ENCODE measurements at places on chromosomes 2 and 18. TPM values are rescaled to one million over a fixed set of nuclear protein-coding genes. Genes with fewer than 3 reads are reported as not detected.

The RNASEH1 gene
- 65.5 TPM for total RNA-seq

The AMER3 gene
- not detected for total RNA-seq

The SLC38A11 gene
- total RNA-seq: not detected

The ACMSD gene
- total RNA-seq: not detected

The FAM237A gene
- total RNA-seq: not detected

The IGFBP2 gene
- 57.2 TPM for total RNA-seq

The CXCR1 gene
- total RNA-seq: not detected

The PROKR1 gene
- not detected for total RNA-seq

The LCT gene
- 0.03 TPM for total RNA-seq

The DUSP2 gene
- 0.52 TPM for total RNA-seq

The TMEM169 gene
- total RNA-seq: 0.38 TPM

The DES gene
- total RNA-seq: not detected

The FAP gene
- not detected for total RNA-seq

The NGEF gene
- total RNA-seq: 16.5 TPM

The UBXN4 gene
- 46.6 TPM for total RNA-seq

The COL6A3 gene
- total RNA-seq: 0.09 TPM

The CCL20 gene
- total RNA-seq: 4.3 TPM

The RGPD4 gene
- 0.08 TPM for total RNA-seq

The GAREM2 gene
- total RNA-seq: 7.0 TPM

The ZNF804A gene
- total RNA-seq: not detected

The ABHD1 gene
- total RNA-seq: 1.3 TPM

The TBC1D8 gene
- total RNA-seq: 50.6 TPM

The PLCL1 gene
- not detected for total RNA-seq

The CPS1 gene
- 6.2 TPM for total RNA-seq

The EDAR gene
- total RNA-seq: 0.02 TPM

The EIF5B gene
- 81.6 TPM for total RNA-seq

The ZNF892 gene
- 0.42 TPM for total RNA-seq

The C2orf74 gene
- total RNA-seq: 20.4 TPM

The RNU2-63P gene
- total RNA-seq: not detected

The TUBB8B gene
- total RNA-seq: not detected

The LBH gene
- 186 TPM for total RNA-seq

The CHST9 gene
- not detected for total RNA-seq

The ZC3H6 gene
- total RNA-seq: 0.47 TPM

The CFAP53 gene
- total RNA-seq: 0.13 TPM

The RBKS gene
- total RNA-seq: 8.0 TPM

The SCN2A gene
- not detected for total RNA-seq

The ANAPC1 gene
- total RNA-seq: 18.9 TPM

The ZNF142 gene
- 14.9 TPM for total RNA-seq

The SCTR gene
- total RNA-seq: not detected

The CNGA3 gene
- 0.06 TPM for total RNA-seq

The PID1 gene
- 3.3 TPM for total RNA-seq

The CFAP65 gene
- 0.32 TPM for total RNA-seq

All from A549 treated with RU486 at 1 μM for 4 hours (cell line).